ENCODE measurements at places on chromosomes 7 and 10. TPM values are rescaled to one million over a fixed set of nuclear protein-coding genes. Genes with fewer than 3 reads are reported as not detected.

DNA sequence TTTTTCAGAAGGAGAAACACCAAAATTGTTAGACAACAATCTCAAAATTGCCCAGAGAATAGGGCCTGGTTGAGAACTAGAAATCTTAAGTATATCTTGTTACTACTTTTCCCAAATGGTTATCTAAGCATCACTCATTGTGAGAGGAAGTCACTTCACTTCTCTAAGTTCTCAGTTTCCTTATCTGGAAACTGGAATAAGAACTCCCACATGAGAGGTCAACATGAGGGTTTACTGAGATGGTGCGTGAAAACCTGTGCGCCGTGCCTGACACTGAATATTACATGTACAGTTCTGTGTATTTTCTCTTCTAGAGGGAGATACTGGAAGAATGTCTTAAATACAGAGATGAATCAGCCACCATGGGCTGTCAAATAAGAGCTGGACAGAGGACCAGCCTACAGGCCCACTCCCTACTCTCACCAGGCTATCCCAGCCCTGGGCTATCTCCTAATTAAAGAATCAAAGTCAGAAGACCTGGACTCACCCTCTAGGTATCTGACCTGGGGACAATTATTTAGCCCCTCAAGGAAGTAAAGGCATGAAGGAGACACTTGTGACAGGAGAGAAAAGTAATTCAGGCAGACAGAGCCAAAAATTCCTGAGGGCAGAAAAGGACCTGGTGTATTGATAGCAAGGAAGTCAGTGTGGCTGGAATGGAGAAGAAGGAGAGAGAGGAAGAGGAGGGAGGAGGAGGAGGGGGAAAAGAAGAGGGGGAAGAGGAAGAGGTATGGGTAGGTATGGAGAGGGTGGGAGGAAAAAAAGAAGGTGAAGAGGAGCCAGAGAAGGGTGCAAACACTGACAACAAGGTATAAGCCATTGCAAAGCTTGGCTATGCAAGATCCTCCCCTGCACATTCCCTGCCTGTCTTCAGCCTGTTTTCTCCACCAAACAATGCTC lies 44.9 kb downstream of the CCDC71L start:
- DNase-seq: no peak

- DNase-seq: peak; percentile 92
Observed at GRCh38 chr10:97334370-97335175, at the start of gene FRAT2. FRAT2 (minus strand) TSS chr10:97334729; CDS start chr10:97334572, 157 bp downstream.

DNA sequence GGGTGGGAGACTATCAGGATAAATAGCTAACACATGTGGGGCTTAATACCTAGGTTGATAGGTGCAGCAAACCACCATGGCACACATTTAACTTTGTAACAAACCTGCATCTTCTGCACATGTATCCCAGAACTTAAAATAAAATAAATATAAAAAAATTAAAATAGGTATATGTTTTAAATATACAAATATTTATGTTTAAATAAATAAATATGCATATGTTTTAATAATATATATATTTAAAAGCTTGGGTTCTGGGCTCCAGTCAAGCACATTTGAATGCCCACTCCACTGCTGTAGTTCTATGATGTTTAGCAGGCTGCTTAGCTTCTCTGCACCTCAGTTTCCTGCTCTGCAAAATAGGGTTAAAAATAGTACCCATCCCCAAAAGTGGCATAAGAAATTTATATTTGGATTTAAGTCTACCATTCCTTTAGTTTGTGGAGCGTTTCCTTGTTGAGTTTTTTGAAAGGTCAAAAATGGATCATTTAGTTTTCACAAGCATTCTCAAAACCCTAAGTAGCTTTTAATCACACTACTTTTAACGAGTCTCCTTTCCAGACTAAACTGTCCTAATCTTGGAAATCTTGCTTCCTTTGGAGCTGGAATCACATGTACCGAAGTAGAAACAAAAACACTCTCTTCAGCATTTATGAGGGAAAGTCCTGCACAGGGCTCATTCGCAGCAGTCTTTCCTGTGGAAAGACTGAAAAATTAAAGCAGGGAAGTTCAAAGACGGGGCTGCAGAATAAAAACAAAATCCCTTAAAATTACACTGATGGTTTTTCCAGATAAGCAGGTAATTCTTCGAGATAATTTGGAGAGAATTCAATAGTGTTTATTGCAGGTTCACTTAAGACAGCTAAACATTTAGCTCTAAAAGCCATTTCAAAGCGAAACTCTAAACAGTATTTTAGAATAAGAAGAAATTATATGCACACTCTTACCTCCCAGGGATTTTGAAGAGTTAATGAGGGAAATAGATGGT lies 111.7 kb upstream of the LYZL1 start:
- no peak for DNase-seq

The IQUB gene
- 0.85 TPM for total RNA-seq

DNA sequence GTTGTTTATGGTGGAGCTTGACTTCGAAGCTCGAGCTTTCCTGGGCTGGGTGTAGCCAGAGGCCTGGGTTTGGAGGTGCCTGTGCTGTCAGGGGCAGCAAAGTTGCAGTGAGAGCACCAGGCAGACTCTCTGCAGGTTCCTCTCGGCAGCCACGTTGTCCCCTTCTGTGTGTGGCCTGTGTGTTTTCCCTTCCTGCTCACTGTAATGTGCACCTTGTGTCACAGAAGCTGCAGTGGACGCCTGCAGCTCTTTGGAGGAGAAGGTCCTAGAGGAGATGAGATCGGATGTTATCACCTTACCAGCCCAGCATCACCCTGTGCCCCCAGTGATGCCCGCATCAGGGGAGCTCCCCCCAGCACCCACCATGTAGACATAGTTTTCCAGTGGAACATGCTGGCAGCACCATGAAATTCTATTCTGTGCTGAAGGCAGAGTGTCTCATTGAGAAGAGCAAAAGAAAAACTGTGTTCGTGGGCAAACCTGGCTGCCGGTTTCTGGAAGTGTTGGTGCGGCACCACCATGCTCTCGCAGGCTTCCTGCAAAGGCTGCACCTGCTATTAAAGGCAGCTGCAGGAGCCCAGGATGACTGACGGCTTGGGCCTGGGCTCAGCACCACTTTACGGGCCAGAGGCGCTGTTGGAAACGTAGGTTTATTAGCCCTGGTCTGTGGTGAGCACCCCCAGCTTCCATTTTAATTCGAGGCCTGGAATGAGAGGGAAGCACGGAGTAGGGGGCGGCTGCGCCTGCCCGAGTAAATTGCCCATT lies 609.8 kb upstream of the FOXK1 start:
- DNase-seq: peak; percentile 21

GRCh38 chr7:121591926-121592325 lies 195.8 kb upstream of the FAM3C start:
- DNase-seq: no peak

The TEX47 gene
- total RNA-seq: not detected

DNA sequence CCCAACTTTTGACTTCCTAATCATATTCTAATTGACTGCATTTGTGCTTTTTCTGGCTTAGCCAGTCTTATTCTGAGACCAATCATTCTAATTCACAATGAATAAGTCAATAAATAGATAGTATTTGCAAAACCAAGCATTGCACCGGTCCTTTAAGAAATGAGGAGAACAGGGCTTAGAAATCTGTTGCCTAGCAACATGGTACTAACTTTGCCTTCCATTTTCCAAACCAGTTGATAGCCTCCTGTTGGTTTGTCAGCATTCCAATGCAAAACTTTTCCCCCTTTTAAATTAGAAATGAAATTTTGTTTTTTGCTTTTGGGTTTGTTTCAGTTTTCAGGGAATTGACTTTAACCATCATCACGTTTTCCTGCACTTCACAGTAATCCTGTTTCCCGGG lies 603.5 kb upstream of the NRP1 start:
- no peak for DNase-seq

The TRPV5 gene
- total RNA-seq: not detected

GRCh38 chr7:43112941-43113621 lies 634 bp downstream of the HECW1 start:
- DNase-seq: no peak

The TMEM184A gene
- 0.28 TPM for total RNA-seq

The MBL2 gene
- not detected for total RNA-seq

DNA sequence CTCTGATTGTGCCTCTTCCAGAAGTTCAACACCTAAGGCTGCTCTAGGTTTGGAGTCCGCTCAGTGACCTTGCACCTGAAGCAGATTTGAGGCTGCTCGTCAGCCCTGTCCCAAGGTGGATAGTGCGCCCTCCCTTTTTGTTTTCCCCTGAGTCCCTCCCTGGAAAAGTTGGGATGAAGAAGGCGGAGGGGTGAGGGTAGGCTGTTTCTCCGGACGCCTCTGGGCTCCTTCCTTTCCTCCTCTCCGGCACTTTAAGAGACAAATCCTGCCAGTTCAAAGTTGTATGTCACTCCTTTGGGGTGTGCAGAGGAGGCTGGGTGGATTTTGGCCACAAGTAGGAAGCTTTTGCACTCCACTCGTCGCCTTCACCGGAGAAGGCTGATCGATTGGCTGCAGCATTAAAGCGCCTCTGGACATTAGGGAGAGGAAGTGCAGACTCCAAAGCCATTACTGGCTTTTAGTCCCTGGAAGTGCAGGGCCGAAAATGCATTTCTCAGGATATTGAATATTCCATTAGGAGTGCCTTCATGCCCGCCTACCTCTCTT lies 81.9 kb upstream of the PRKG1 start:
- no peak for DNase-seq

DNA sequence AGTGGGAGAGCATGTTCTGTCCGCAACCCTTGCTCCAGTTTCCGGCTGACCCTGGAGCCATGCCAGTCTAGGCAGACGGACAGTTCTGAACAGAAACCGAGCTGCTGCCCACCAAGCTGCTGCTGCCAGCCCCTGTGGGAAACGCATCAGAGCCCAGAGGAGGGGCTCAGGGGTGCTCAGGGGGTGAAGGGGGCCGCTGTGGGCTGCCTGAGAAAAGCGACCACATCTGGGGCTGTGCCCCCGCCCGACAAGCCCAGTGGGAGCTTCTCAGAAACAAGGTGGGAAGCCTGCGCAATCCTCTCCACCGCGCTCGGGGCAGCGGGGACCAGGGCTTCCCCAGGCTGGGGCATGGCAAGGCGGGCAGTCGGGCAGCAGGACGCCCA lies 38.8 kb upstream of the CFAP46 start:
- no peak for DNase-seq

GRCh38 chr10:676178-676577 lies 13.3 kb downstream of the DIP2C start:
- no peak for DNase-seq

- no peak for DNase-seq
Observed at GRCh38 chr7:80287400-80288174, 153.0 kb downstream of the GNAI1 start.

DNA sequence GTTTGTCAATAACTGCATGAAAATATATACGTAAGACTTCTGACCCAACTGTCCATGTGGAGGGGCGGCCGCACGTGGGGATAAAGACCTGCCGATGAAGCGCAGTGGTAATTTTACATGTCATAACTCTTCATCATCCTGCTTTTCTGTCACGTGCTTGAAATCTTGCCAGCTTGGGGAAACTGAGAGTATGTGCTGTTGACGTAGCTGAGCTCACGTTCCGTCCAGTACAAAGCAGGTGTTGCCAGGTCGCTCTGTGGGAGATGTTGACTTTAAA lies 105.1 kb downstream of the INPP5A start:
- DNase-seq: no peak

DNA sequence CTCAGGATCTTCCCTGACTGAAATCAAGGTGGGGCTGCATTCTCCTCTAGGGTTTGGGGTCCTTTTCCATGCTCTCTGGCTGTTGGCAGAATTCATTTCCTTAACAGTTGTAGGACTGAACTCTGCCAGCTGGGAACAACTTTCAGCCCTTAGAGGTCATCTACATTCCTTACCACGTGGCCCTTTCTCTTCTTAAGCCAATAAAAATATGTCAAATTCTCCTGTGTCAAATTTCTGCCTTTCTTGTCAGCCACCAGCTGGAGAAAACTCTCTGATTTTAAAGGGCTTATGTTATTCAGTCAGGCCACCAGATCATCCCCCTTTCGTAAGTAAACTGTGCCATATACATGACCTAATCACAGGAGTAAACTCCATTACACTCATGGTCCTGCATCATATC lies 95.3 kb upstream of the IL6 start:
- DNase-seq: no peak

DNA sequence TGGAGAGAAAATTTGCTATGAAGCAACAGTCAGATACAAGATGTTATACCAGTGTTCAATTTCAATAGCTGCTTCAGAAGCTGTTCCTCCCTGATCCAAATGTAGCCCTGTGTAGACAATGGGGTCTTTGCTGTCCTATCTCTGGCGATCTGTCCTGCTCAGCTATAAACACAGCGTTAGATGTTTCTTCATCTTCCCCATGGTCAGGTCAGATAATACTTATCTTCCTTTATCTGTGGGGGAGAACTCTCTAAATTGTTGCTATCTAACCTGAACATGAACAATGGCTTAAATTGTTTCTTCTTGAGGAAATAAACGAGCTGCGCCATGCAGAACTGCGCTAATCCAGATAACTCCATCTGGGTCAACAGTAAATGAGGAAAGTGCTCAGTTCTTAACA lies 15.6 kb upstream of the KIAA1217 start:
- DNase-seq: no peak

The SH2D4B gene
- total RNA-seq: 0.12 TPM

GRCh38 chr10:24750695-24751094 lies 27.0 kb upstream of the ARHGAP21 start:
- no peak for DNase-seq

DNA sequence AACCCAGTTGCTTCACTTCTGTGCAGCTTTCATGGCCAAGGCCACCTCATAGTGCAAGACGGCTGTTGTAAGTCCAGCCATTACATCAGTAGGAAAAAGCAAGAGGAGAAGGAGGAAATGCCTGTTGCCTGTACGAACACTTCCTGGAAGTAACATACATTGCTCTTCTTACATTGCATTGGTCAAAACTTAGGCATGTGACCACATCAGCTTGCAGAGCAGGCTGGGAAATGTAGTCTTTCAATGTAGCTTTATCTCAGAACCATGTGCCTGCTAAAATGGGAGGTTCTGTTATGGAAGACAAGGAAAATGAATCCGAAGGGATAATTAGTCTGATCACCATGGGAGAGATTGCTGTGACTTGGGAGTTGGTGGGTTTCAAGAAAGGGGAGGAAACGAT lies 4.3 kb downstream of the SLC29A3 start:
- no peak for DNase-seq

DNA sequence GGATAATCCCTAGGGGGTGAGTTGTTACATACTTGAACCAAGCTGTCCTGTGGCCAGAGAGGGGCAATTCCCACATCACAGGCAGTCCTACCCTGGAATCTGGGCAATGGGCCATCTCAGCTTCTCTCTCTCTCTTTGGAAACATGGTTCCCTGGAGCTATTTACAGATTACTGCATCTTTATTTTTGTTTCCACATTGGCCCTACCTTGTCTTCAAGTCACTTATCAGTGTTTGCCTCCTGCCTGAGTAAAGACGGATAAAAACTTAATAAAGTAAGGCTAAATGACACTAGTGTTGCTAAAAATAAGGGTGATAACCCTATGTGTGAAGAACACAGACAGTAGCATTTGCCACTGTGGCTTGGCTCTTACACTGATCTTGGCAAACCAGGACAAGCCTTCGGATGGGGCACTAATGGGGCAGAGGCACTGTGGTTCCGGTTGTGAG lies 228.2 kb downstream of the GFRA1 start:
- peak; percentile 77 for DNase-seq

GRCh38 chr7:79608005-79608404 lies 154.5 kb upstream of the MAGI2 start:
- no peak for DNase-seq

The CRYGN gene
- total RNA-seq: 0.90 TPM

The EDRF1 gene
- 11.4 TPM for total RNA-seq

The HUS1 gene
- total RNA-seq: 25.4 TPM

Data from right atrium auricular region (tissue), 2 donors.